ENCODE measurements at places on chromosomes 13 and 19.

DNA sequence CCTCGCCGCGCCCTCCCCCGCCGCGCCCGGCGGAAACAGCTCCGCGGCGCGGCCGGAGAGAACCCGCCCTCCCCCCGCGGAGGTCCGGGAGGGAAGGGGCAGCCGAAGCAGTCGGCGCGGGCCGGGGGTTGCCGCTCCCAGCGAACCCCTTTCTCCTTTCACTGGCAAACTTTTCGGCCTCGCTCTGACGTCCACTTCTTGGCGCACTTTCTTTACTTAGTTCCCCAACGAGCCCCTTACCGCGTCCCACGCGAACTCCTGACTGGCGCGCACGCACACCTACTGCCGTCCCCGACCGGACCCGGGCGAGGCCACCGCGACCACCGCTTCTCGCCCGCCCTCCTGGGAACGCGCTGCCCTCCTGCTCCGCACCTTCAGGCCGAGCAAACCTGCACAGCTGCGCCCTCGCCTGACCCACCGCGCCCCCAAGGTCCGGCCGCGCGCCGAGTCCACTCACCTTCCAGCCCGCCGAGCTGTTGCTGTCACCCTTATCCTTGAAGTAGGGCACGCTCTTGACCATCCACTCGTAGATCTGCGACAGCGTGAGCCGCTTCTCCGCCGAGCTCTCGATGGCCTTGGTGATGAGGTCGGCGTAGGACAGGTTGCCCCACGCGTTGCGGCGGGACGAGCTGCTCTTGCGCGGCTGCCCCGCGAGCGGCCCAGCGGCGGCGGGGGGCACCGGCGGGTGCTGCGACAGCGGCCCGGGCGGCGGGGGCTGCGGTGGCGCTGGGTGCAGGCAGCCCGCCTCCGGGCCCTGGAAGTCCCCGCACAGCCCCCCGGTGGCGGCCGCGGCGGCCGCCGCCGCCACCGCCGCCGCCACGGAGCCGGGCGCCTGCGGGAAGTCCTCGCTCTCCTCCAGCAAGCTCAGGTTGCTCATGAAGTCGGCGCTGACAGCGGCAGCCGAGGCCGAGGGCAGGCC, 1.1 kb downstream of the FOXO1 start:
- DNase-seq: peak; percentile 54

DNA sequence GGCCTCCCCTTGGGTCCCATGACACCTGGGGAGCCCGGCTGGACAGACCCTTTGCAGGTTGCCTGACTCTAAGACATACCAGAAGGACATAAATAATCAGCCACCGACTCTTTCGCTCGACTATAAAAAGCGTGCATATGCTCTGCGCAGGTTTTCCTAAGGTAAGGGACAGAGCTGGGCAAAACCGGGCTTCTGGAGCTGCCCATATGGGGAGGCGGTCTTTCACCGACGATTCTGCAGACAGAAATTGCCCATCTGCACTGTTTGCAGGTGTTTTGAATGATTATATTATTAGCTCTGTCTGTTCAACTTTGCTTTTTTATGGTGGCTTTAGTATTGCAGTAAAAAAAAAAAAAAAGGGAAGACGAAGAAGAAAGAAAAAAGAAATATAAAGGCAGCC, 347.2 kb downstream of the TSHZ3 start:
- no peak for DNase-seq

GRCh38 chr19:32866061-32866460, 3.5 kb downstream of the SLC7A9 start:
- DNase-seq: no peak

GRCh38 chr13:41059456-41060081, 1.7 kb upstream of the WBP4 start:
- no peak for DNase-seq

DNA sequence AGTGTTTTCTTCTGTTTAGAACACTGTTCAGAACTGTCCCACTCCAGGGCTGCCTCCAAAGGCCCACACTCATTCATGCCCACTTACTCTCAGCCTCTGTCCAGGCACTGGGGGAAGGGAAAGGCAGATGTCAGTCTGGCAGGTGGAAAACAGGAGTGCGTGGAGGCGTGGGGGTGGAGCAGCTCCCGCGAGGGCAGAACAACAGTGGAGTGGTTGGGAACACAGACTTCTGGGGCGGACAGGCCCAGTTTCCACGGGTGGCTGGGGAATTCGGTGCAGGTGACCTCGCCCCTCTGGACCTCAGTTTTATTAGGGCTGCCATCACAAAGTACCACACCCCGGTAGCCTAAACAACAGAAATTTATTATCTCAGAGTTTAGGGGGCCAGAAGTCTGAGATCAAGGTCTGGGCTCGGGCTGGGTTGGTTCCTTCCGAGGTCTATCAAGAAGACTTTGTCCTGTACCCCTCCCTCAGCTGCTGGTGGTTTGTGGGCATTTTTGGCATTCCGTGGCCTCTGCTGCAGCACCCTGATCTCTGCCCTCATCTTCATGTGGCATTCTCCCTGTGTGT, 59.7 kb downstream of the SIPA1L3 start:
- no peak for DNase-seq

- no peak for DNase-seq
These were observed 592.5 kb downstream of the KCTD12 start for GRCh38 chr13:76293751-76294150.

- DNase-seq: no peak
These were observed 34.6 kb downstream of the COL4A2 start for GRCh38 chr13:110341445-110342244.

DNA sequence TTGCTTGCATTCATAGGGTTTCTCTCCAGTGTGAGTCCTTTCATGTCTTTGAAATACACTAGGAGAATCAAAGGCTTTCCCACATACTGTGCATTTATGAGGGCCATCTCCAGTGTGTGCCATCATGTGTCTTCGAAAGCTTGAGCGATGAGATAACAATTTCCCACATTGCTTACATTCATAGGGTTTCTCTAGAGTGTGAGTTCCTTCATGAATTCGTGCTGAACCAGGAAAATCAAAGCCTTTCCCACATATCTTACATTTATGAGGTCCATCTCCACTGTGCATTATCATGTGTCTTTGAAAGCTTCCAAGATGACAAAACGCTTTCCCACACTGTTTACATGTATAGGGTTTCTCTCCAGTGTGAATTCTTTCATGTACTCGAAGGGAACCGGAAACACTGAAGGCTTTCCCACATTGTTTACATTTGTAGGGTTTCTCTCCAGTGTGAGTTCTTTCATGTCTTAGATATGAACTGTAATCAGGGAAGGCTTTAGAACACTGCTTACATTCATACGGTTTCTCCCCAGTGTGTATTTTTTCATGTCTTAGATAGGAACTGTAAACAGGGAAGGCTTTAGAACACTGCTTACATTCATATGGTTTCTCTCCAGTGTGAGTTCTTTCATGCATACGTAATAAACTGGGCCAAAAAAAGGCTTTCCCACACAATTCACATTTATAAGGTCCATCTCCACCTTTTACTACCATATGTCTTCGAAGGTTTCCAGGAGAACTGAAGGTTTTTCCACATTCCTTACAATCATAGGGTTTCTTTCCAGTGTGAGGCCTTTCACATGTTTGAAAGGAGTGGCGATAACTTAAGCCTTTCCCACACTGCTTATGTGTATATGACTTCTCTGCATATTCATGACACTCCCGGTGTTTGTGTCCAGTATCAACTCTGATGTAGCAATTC, 21.4 kb downstream of the ZNF44 start:
- DNase-seq: no peak

DNA sequence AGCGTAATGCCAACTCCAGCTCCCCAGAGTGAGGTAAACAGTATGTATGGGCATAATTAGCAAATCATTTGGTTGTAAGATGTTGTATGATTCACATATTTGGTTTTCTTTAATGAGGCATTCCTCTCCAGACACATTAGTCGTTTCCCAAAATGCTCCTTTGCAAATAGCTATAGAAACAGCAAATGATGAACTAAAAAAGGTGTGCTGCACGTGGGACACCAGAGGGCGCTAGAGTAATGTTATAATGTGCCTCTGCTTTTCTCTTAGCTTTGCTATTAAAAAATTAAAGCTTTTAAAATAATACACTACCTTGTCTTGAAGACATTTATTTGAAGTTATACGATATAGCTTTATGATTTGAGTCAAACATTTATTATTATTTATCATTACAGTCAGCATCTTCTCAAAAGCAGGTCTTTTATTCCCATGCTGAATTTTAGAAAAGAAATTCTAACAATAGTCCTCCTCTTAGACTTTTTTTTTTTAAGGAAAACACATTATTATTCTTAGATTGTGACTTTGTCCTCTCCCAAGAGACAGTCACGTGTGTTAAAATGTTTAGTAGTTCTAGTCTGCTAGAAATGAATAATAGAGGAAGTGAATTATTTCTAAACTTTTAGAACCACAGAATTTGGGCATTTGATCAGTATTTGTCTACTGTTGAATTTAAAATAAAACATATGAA, 121.6 kb upstream of the FRY start:
- peak; percentile 56 for DNase-seq

- DNase-seq: peak; percentile 17
These were observed 546 bp downstream of the TBC1D4 start for GRCh38 chr13:75481176-75482069.

DNA sequence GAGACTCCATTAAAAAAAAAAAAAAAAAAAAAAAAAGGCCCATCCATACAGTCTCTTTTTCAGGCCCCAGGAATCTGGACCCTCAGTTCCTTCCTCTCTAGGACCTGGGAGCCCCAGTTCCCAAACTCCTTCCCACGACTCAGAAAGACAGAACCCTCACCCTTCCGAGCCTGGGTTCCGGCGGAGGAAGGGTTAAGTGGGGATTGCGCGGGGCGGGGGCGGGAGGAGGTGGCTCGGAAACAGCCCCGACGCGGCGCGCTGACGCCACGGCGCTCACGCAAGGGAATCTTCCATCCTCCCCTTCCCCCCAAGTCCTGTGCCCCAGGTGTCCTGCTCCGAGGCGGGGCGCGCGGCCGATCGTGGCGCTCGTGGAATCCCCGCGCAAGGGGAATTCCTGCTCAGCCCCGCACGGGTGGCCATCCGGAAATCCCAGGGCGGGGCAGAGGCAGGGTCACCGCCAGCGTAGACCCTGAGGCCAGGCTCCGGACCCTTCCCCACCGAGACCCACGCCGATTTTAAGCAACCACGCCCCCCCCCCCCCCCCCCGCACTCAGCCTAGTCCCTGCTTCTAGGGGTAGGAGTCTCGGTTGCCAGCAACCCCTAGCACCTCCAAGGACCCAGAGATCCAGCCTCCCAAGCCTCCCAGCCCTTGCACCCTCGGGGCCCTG, 659 bp downstream of the NFKBID start:
- peak; percentile 90 for DNase-seq

- no peak for DNase-seq
These were observed 121.4 kb downstream of the ENOX1 start for GRCh38 chr13:43665388-43665787.

DNA sequence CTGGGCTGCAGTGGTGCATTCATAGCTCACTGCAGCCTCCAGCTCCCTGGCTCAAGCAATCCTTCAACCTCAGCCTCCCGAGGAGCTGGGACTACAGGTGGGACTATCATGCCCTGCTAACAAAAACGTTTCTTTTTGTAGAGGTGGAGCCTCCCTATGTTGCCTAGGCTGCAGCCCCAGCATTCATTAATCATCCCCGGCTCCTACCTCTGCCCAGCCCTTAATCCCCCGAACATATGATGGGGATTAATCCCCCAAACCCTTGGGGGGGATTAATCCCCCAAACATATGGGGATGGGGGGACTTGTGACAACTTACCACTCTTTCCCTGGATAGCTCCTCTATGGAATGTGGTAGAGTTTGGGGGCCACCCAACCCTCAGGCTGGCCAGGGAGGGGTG, 45.9 kb downstream of the SUGP2 start:
- no peak for DNase-seq

GRCh38 chr19:48487544-48487943, 18.4 kb downstream of the CYTH2 start:
- no peak for DNase-seq

DNA sequence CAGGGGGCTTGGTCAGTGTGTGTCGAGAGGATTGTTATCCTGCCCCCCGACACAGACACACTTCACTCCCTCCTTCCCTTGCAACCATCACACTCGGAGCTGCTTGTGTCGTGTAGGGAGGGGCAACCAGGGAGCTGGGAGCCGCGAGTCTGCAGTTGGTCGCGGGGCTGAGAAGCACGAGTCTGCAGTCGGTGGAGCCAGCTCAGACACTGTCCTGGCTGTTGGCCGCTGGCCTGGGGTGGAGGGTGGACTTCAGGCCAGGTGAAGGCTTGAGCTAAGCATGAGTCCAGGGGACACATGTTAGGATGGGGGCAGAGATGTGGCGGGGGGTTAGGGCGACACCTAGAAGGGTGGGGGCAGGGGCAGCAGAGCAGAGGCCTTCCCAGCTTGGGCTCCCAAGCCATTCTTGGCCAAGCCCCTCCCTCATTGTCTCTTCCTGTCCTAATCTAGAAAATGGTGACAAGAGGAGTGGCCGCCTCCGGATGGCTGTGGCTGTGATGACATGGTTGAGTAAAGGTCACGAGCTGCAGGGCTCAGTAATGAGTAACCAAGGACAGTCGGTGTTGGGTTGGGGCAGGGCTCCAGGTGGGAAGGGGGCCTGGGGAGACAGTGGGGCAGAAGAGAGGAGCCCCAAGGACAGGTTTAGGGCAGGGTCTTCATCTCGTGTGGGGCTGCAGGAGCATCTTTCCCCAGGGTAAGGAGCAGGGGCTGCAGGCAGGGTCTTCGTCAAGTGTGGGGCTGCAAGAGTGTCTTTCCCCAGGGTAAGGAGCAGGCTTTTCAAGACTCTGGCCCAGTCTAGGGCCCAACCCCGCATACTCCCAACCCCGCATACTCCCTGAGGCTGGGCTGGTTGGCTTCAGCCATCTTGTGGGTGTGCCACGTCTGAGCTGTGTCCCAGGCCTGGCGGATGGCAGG, 8.6 kb downstream of the PPP5C start:
- DNase-seq: peak; percentile 27

GRCh38 chr13:88461272-88462009, 790.3 kb downstream of the SLITRK5 start:
- DNase-seq: no peak

GRCh38 chr19:56071151-56071550, 49.9 kb downstream of the ZNF787 start:
- DNase-seq: no peak

GRCh38 chr13:107373551-107373950, 805.6 kb upstream of the ARGLU1 start:
- DNase-seq: no peak

DNA sequence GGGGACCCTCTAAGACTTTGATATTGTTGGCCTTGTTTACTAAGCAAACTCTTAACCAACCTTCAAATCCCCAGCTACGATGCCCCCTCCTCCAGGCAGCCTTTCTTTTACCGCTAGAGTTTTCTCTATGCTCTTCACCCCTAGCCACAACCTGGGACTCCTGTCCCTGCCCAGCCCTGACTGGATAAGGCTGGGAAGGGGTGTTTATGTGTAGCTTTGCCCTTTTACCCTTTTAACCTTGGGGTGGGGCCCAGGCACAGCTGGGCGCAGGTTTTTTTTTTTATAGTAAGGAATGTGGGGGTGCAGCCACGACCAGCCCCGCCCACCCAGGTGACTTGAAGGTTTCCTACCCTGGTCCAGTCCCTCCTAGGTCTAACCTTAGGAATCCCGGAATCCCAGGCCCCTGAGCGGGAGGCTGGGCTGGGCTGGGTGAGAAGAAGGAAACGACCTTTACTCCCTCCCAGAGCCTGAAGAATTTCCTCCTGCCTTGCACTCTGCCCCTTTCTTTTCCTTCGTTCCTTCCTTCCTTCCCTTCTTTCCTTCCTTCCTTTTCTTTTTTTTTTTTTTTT, 12.2 kb downstream of the TJP3 start:
- no peak for DNase-seq

- no peak for DNase-seq
These were observed 238 bp downstream of the ZNF260 start for GRCh38 chr19:36527873-36528193.
